ENCODE measurements at places on chromosomes 1 and 21.

DNA sequence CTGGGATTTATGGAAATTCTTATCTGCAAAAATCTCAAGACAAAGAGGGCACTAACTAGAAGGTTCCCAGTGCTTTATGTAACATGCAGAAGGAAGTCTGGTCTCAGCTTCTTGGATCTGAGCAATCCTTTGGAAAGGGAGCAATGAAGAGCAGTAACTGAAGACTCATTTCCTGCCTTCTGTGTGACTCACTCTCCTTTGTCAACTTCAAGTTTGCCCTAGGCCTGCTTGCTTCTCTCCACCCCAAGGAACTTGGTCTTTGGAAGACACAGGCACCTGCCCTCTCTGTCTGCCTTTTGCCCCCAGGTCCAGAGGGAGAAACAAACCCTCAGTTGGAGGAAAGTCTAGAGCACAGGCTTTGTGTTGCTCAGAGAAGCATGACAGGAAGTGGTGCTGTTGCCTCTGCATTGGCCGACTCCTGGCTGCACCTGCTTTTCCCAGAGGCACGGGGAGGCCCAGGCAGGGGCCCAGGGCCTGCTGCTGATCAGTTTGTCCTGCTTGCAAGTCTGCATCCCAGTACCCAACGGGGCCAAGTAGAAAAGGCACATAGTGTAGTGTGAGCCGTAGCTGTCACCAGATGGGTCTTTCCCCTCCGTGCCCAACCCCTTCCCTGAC lies 137.2 kb downstream of the DHRS3 start:
- no peak for DNase-seq

DNA sequence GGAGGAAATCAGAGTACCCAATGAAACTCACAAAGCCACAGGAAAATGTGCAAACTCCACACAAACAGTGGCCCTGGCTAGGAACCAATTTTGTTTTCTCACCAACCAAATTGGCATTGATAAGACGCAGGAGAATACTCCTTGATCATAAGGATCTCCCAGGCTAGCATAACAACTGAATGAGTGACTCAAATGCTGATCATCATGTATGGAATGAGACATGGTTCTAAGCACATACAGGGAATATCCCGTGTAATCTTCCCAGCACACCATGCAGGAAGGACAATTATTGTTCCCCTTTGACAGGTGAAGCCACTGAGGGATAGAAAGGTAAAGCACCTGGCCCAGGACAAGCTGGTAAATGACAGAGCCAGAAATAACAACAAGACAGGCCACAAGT lies 180.0 kb upstream of the DUSP10 start:
- no peak for DNase-seq

GRCh38 chr1:156100205-156100995 lies 14.1 kb upstream of the LMNA start:
- no peak for DNase-seq

DNA sequence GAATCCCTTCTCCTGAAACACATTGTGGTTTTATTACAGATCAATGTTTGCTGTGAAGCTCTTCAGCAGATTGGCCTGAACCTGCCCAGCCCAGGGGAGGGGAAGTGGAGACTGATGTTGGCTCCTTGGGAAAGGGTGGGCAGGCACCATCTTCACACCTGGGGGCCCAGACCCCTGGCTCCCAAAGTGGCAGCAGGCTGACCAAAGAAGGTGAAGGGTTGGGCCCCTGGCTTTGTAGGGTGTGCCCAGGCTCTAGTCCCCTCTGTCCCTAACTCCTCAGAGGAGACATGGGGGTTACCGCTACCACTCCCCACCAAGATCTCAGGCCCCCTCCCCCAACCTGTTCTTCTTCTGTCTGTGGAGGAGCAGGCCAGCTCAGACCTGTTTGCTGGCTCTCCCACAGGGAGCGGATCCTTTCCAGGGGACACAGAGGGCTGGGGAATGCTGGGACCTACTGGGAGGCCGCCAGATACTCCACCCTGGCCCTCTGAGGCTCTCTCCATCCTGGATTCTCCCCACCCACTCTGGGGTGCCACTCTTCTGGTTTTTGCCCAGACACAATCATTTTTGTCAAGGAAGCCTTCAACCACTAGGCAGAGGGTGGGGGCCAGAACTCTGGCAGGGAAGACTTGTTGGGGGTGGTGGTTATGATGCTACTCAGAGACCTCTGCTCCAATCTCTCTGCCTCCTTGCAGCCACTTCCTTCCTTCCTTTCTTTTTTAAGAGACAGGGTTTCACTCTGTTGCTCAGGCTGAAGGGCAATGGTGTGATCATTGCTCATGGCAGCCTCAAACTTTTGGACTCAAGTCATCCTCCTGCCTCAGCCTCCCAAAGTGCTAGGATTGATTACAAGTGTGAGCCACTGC lies 5.0 kb upstream of the EFNA3 start:
- DNase-seq: no peak

DNA sequence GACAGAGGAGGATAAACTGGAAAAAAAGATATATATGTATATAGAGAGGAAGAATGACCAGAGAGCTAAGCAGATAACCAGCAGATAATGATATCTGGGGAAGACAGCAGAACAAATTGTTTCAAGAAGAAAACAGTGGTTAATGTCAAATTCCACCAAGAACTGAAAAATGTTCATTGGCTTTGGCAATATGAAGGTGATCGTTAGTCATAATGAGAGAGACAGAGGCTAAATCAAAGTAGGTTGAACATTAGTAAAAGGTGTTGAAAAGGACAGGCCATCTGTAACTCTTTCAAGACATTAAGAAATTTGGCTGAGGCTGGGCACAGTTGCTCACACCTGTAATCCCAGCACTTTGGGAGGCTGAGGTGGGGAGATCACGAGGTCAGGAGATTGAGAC lies 25.3 kb upstream of the CR2 start:
- no peak for DNase-seq

DNA sequence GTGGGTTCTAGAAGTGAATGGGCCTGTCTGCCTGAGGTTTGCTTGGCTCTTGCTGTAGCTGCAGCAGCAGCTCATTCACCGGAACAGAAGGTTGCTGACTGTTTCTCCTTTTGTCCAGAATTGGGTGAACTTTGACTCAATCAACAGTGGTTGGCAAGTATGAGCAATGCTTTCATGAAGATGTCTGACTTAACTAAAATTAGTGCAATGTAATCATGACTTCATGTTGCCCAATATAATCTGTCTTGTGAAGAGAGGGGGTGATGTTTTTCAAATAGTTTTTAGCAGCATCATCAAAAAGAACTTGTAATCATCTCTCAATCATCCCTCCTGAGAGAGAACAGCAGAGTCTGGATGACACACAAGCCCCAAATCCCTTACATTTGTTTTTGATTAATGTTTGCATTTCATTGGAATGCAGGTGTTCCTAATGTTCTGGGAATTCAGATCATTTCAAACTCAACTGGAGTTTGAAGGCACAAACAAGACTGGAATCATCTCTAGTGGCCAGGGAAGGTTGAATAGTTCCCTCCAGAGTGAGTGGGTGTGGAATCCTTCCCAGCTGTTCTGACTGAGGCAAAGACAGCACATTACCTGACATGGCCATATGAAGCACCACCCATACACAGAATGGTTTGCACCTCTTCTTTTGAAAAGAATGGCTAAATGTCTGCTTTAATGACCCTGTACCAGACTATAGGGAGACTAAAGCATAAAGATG lies 82.9 kb downstream of the HLX start:
- no peak for DNase-seq

DNA sequence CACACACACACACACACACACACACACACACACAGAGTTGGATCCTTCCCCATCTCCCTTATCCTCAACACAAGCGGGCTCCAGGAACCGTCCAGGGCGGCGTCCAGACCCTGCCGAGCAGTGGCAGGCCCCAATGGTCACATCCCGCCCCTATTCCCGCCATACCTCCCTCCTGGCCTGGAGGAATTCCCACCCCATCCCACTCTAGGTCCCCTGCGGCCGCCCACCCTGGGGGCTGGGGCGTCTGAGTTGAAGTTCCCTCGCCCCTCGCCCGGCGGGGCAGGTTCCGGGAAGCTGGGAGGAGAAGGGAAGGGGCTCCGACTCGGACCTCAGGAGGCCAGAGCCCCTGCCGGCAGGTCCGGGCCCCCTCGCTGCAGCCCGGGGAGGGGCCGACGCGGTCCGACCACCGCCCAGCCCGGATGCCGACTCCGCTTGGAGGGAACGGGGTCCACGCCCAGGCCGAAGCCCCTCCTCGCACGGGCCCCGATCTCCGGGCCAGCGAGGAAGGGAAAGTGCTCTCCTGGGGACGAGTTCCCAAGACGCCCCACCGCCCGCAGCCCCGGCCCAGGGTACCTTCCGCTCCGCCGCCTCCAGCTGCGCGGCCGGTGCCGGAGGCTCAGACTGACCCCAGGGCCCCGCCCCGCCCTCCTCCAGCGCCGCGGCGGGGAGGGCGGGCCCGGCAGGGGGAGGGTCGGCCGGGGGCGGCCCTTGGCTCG lies at the start of gene RHOC:
RHOC (minus strand) TSS at position 623 of the 716 bp plus-strand sequence. CDS start 3,328 bp downstream, outside the sequence.
- DNase-seq: no peak

- no peak for DNase-seq
Measured at GRCh38 chr1:59285691-59286090, 11.2 kb upstream of the FGGY start.

GRCh38 chr1:58570817-58571216 lies 6.2 kb downstream of the TACSTD2 start:
- no peak for DNase-seq

DNA sequence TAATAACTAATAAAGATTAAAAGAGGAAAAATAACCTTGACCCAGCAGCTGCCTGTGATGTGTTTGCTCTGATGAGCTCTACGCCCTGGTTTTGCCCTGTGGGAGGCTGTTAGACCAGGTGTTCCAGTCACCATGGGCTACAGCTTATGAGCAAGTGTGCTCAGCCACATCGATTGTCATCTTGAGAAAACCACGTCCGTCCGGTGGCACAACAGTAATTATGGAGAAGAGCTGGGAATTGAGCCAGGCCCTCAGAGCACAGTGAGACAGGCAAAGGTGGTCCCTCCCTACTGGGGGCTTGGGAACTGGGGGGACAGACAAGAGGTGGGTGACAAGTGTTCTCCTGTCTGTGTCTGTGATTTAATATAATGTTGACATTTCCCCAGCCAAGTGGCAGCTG lies 420.5 kb downstream of the MATN1 start:
- DNase-seq: no peak

DNA sequence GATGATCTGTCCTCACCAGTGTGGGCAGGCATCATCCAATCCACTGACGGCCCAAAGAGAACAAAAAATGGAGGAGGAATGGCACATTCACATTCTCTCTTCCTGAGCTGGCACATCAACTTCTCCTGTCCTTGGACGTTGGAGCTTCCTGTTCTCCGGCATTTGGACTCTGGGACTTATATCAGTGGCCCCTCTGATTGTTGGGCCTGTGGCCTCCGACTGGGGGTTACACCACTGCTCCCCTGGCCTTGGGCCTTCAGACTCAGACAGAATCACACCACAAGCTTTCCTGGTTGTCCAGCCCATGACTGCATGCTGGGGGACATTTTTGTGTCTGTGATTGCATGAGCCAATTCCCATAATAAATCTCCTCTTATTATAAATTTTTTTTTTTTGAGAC lies 20.1 kb downstream of the IFNLR1 start:
- no peak for DNase-seq

Data from GF-D8 (cell line).